ENCODE measurements at places on chromosomes 5 and 9.

DNA sequence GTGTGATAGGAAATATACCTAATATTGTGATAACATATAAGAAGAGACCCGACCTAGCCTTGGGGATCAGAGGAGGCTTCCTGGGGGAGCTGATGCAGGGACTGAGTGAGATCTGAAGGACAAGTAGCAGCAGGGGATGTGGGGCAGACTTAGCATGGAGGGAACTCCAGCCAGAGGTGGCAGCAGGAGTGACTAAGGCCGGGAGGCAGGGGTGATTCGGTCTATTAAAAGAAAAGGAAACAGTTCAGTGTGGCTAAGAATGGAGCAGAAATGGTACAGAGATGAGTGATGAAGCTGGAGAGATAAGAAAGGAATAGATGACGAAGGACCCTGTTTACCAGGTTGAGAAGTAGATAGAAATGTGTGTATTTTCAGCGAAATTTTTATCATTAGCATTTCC is 408.8 kb downstream of the ENC1 start:
- no peak for DNase-seq

DNA sequence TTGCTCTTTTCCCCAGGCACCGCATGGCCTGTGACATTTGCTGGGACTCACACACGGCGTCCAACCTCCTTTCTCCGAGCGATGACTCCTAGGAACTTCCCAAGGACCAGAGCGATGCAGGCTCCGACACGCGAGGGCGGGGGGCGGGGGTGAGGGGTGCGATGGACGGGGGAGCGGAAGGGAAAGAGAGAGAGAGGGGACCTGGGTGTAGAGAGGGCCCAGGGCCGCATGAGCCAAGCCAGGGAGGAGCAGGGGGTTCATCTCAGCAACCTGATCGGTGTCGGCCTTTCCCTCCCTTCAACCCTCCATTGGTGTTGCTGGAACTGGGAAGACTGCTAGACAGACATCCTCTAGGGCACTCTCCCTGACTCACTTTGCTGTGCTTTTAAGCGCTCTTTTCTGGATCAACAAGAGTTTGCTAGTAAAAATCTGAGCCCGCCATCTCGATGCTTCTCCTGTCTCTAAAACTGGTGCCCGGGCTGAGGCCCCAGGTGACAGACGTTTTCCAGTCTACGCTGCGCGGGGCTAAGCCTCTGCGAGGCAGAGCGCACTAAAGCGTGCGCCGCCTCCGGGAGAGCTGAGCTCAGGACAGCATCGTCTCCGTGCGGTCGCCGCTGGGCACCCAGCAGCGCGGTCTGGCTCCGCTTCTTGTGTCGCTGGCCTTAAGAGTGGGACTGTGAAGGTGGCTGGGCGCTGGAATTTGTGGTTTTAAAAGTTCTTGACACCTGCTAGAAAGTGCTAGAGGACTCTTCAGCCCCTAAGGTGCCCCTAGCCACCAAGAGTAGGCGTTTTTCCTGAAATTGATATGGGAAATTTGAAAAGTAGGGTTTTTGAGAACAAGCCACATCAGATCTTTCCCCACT is 1.0 kb upstream of the TSLP start:
- peak; percentile 52 for DNase-seq

- no peak for DNase-seq
Observed at GRCh38 chr5:16315501-16315900, 135.9 kb upstream of the MARCHF11 start.

- DNase-seq: no peak
Observed at GRCh38 chr9:79776581-79776980, 204.8 kb downstream of the TLE4 start.
